Activated CD4-positive, alpha-beta T cell treated with anti-CD3 and anti-CD28 coated beads, Interleukin-2, amount 50 U/mL, for 1 hour (primary cell): ENCODE measurements at places on chromosomes 6 and 20.

DNA sequence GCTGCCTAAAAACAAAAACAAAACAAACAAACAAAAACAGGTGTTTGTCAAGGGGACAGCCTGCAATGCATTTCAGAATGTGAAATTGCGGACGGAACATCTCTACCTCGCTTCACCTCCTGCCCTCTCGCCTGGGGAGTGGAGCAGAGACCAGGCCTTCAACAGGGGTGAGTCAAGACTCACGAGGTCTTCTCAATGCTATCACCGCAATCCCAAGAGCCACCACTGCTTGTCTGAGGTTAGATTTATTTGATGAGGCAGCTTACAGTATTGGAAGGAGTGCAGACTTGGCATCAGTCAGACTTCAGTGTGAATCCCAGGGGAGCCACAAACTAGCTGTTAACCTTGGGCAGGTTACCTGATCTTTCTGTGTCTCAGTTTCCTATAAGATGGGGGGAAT, 7.7 kb downstream of the GABRR1 start:
- DNase-seq = no peak

DNA sequence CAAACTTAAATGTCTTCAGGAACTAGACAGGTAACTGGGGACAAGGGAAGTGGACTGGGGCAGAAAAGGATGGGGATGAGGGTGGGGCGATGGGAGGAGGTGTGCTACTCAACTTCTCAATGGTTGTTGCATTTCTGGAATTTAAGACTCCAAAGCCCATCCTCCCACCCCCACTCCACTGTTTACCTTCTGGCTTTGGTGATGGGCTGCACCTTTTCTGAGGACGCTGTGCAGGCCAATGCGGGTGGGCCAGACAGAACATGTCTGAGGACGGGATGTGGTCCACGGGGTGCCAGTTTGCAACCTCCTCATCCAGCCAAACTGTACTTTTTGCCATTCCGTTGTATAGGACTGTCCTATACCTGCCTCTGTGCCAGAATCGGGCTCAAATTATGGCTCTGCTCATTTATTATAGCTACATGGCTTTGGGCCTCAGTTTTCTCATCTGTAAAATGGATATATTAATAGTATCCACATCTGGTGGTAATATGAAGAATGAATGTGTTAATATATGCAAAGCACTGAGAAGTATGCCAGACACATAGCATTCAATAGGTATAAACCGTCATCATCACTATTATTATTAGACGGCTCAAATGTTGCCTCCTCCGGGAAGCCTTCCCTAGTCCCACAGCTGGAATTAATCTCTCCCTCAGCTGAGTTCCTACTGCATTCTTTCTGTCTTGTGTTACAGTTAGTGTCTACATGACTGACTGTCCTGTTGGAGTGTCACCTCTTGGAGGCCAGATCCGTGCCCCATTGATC, 31.0 kb upstream of the VEGFA start:
- DNase-seq = no peak

GRCh38 chr6:154347981-154348380, 8.6 kb downstream of the IPCEF1 start:
- no peak for DNase-seq

DNA sequence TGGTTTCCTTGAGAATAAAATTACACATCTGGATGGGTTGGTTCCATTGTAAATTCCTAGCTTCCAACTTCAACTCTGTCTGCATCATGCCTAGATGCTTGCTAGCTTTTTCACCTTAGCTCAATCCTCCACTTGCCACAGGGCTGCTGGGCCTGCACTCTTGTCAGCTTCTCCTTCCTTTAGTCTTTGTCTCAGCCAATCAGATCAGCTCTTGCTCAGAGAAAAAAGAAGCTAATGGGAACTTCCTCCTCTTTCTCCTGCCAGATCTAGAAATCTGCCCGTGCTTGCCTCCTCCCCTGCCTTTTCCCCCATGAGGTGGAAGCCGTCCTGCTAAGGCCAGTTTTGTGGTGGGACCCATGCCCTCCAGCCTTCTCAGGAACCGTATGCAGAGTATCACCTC, 18.5 kb downstream of the RAE1 start:
- no peak for DNase-seq

DNA sequence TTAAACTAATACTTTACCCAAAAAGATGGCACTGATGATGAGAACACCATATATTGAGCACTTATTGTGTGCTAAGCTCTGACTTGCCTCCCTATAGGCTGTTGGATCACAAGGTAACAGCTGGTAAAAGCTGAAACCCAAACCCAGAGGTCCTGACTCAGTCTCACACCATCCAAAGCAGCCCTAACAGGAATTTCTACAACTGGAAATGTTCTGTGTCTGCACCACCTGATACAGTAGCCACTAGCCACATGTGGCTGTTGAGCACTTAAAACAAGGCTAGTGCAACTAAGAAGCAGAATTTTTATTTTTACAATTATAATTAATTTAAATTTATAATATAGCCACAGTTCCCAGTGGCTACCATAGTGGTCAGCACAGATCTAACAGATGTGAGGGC, 15.6 kb upstream of the MATN4 start:
- no peak for DNase-seq

DNA sequence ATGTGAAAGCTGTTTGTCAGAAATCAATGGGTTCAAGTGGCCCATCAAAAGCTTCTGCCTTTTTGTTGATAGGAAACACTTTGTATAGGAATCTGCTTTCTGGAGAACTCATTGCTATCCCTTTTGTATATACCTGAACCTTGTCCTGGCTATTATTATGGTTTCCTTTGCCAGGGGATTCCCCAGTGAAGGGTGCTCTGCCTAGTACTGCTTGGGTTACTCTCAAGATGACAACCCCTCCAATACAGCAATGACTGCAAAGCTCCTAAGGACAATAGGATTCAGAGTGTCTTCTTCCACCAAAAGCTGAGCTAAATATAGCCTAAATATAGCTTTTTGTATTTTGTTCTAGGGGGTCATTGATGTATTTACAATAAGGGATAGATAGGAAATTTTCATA, 54.0 kb upstream of the PTPRK start:
- DNase-seq = no peak

DNA sequence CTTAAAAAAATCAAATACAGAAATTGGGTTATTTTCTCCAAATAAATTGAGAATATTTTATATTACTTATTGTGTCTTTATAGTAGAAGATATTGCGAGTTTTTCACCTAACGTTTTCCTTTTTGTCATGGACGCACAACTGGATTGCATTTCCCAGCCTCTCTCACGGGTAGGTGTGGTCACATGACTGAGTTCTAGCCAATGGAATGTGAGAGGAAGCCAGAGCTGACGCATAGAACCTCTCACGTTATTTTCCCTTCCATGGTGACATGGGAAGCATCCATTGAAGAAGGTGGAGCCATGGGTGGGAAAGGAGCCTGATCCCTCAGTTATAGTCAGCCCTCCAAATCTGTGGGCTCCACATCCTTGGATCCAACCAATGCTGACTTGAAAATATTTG, 155.9 kb upstream of the UST start:
- DNase-seq = no peak

DNA sequence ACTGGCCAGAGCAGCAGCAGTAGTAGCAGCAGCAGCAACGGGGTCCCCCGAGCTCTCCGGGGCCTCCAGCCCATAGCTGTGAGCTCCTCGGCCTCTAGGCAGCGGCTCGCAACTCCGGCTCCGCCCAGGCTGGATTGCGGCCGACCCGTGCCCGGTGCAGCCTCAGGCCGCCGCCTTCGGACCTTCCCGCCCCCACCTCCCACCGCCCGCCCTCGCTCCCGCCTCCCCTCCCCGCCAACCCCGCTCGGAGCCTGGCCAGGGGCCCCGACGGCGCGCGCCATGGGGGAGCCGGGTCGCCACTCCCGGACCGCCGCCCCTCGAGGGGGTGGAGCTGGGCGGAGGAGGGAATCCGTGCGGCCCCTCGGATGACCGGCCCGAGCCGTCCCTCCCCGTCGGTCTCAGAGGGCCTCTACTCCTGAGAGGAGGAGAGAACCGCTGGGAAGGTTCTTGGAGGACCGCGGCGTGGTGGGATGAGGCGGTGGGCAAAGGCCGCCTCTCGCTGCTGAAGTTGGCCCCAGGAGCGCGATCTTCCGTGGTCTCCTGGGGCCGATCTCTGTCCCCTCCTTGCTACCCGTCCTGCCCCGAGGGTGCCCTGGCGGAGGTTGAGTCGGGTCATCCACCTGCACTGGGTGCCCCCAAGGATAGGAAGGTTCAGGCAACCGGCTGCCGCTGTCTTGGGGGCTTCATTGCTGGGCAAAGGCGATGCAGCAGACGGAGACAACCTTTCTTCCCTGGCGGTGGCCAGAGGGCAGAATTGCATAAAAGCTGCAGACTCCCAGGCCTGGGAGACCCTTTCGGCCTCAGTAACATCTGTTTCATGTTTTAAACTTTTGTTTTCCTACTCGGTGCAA, at the start of gene ADAM33:
Gene ADAM33, minus strand, starts transcription at position 80 of the 851 bp plus-strand sequence. Its CDS starts 6 bp downstream, at position 74.
- no peak for DNase-seq
